ENCODE measurements at places on chromosomes 3 and 15.

- DNase-seq, result no peak
Measured at GRCh38 chr15:49506341-49506740, 83.3 kb downstream of the FGF7 start.

GRCh38 chr3:161066930-161067329, 38.2 kb downstream of the B3GALNT1 start:
- DNase-seq, result no peak

DNA sequence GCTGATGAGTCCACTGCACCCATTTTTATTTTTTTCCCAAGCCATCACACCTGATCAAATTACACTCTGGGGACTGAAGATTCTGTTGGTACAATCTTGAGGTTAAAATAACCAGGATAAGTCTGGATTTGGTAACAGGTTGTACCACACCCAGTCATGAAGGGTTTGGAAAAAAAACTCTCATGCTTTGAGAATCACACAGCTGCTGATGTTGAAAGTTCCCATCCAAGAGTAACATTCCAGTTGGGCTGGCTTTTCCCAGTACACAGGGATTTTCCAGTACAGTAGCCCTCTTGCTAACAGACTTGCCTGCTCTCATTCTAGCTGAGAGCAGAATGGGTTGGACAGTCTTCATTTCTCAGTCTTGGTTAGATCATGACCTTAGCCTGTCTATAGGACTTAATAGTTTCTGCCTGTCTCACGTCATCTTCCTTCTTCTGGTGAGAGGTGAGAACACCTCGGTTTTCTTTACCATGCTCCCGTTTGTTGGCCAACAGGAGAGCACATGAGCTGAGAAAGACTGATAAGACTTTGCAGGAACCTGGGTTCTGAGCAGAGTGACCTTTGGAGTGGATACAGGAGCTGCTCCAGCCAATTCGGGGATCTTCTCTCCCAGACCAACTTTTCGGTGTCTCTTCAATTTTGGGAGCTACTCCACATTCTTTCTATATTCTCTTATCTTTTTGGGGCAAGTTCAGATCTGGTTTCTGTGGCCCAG, 300.1 kb upstream of the LYSMD4 start:
- DNase-seq, result no peak

DNA sequence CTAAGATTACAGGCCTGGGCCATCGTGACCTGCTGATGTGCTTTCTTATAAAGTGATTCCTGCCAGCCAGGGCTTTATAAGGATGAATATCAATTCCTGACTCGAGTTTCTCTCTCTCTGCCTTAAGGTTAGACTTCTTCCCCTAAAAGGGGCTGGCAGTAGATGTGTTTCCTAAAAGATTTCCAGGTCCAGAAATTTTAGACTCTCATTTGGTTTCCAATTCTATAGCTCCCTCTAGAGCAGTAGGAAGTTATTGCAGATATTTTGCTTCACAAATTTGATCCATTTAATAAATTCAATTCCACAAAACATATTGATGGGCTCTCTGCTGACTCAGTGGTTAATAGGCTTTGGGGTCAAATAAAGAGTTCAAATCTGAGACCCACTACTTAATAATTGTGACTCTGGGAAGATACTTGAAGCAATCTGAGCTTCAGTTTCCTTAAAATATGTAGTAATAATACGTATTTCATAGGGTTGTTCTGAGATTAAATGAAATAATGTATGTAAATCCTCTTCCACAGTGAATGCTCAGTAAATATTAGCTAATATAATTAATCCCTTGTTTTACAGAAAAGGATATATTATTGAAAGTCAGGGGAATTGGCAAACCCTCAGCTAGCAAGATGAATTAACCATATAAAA, 2.1 kb downstream of the TRIM69 start:
- no peak for DNase-seq

GRCh38 chr3:19543212-19543841, 390.7 kb downstream of the EFHB start:
- no peak for DNase-seq

- peak; percentile 85 for DNase-seq
Measured at GRCh38 chr3:149442851-149443544, 31.5 kb upstream of the TM4SF4 start.

DNA sequence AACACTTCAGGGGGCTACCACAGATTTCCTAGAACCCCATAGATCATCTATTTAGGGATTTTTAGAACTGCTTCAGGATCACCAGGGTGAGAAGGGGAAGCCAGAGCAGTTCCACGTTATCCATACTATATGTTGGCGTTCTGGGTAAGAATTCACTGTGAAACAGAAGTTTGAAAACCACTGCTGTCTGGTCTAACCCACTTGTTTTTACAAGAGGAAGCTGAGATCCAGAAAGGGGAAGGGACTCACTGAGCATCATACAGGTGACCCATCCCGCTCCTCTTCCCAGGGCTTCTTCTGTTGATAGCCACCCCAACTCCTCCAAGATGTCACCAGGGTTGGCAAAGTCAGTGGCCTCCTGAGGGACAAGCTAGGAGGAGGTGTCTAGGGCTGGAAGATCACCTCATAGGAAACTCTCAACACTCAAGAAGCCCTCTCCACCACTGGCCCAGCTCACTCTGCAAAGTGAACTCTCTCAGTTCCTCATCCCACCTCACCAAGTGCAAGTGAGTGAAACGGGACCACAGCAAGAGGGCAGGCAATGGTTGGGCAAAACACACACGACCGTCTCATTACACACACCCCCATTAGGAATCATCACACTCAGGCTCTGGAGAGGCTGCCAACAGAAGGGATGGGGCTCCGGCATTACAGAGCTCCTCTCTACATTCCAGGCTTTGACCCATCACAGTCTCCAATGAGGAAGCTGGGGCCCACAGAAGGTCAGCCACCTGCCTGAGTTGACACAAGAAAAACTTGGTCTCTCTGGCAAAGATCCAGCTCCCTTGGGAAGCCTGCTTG, 1.8 kb downstream of the DAPK2 start:
- DNase-seq, result no peak

- no peak for DNase-seq
Measured at GRCh38 chr15:55618387-55618786, 30.2 kb upstream of the PYGO1 start.

GRCh38 chr15:48565560-48566482, 79.7 kb downstream of the FBN1 start:
- peak; percentile 98 for DNase-seq

- peak; percentile 56 for DNase-seq
Measured at GRCh38 chr3:39990532-39990931, 181.1 kb downstream of the MYRIP start.

GRCh38 chr3:64716110-64716710, 28.4 kb upstream of the ADAMTS9 start:
- no peak for DNase-seq

DNA sequence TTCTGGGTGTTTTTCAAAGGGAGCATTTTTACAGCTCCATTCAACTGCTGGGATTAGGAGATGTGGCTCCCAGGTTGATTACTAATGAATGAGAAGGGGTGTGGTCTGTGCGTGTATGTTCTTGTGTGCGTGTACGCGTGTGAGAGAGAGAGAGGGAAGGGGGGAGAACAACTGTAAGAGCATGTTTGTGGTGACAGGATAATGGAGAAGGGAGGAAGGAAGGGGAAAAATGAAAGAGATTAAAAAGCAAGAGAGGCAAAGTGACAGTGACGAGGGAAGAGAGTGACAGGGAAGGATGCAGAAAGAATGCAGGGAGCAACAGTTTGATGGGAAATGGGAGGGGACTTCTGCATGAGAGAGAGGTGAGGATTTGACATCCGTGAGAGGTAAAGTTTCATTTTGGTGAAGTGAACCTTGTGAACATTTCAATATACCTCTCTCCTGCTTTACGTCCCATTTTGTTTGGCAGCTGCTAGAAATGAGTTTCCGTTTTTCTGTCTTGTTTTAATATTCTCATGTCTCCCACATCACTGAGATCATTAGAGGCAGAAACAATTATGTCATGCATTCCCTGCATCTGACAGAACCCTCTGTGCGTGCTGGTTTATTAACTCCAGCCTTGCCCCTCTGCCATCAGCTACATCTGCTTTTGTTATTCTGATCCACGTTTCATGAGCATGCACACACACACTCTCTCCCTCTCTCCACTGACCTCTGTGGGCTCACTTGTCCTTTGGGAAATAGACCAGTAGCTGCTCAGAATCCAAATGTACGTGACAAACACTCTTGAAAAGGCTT, 161.6 kb downstream of the GAP43 start:
- DNase-seq, result peak; percentile 74

- DNase-seq, result no peak
Measured at GRCh38 chr3:174202116-174202515, 657.0 kb upstream of the NAALADL2 start.

DNA sequence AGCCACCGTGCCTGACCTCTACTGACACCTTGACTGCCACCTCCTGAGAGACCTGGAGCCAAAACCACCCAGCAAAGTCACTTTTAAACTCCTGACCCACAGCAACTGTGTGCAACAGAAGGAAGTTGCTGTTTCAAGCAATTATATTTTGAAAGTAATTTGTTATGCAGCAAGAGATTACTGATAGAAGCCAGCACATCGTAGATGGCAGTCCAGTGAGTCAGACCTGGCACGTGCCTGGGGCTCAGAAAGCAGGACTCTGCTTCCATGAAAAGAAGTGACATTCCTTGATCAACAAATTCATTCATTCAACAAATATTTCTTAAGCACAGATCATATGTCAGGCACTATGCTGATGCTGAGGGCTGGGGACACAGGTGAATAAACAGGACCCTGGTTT, 5.7 kb upstream of the CSPG4 start:
- peak; percentile 50 for DNase-seq

GRCh38 chr3:2595486-2595885, 496.8 kb downstream of the CNTN4 start:
- DNase-seq, result no peak

DNA sequence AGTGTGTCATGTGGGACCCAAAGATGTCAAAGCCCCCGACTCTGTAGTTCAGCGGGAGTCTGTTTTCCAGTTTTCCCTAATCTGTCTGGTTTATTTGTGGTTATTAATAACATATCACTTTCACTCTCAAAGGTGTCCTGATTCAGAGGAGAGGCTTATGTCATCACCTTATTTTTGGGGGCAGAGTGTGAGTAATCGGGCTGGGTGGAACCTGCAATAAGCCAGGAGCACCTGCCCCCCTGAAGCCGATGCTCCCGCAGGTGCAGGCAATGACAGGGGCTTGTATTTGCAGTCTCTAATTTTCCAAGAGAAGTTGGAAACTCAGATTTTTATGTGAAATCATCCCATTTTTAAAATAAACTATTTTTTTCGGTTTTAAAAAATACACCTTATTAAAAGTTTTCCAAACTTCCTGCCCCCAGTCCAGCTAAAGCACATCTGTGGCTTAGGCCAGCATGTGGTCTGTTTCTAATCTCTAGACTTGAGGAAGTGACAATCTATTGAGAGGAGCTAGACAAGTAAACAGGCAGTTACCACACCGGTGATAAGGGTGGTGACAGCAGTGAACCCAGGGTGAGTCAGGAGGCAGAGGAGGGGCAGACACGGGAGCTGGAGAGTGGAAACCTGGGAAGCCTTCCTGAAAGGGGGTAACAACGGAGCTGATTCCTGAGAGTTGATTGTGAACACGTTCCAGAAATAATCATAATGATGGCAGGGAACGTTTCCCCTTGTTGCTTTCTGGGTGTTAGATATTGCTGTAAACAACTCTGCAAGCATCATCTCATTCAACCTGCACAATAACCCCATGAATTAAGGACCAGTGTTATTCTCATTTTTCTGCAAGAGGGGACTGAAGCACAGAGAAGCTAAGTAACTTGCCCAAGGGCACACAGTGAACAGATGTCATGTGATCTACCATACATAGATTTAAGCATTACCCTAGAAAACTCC, 37.2 kb downstream of the BHLHE40 start:
- DNase-seq, result peak; percentile 91

DNA sequence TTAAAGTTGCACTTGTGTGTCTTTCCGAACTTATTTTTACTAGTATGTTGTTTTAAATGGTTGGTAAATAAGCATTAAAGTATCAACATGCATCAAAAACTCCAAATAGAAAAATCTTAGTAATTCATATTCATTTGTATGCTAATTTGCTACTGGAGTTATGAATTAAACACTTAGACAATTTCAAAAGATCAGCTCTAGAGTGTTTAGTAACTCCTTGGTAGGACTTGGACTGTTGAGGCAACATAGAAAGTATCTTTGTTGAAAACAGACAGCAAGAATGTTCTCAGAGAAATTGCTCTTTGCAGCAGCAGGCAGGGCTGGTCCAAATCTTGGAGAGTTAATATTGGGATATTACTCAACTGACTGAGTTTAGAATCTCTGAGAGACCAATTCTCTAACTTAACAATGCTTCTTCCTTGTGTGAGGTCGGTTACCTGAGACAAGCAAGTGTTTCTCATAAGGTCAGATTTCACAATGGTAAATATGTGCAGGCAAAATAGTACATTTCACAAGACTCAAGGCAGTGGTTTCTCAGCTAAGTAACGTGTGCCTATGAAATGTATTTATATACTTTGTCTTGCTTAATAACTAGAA, 147.8 kb upstream of the IL12A start:
- no peak for DNase-seq

GRCh38 chr3:12273045-12273695, 15.7 kb upstream of the PPARG start:
- DNase-seq, result no peak

- peak; percentile 75 for DNase-seq
Measured at GRCh38 chr3:194333212-194333980, 17.7 kb downstream of the CPN2 start.

DNA sequence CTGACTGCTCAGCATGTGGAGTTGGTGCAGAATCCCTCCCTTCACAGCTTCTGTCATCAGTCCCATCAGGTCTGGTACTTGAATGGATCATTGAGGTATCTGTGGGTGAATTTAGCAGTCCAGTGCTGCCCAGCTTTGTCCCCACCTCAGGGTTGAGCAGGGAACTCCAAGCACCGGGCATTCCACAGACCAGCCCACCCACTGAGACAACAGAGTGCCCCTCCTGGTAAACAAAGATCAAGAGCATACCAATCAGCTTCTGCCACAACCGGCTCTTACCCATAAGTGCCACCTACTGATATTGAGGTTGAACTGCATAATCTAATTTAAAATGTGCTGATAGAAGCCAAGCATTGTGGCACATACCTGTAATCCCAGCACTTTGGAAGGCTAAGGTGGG, 57.1 kb upstream of the FXR1 start:
- DNase-seq, result no peak

DNA sequence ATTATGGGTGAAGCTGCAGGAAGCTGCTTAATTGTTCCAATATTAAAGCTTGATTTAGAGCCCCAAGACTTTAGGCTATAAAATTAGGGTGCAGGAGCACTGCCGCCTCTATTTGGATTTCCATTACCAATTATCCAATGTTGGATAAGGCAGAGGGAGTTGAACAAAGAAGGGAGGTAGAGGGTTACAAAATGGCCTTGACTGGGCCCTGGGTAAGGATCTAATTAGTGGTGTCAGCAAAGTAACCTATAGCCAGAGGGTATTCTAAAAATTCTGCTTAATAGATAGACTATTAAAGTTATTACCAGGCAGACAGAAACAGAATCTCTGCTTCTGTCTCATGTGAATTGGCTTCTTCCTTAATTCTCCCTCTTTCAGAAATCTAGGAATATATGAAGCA, 50.3 kb upstream of the DPPA4 start:
- DNase-seq, result no peak

- no peak for DNase-seq
Measured at GRCh38 chr3:43704697-43705096, 14.0 kb downstream of the ABHD5 start.

Measured in brain microvascular endothelial cell (primary cell).